KBM-7 (cell line): ENCODE measurements at places on chromosomes 1 and 21.

DNA sequence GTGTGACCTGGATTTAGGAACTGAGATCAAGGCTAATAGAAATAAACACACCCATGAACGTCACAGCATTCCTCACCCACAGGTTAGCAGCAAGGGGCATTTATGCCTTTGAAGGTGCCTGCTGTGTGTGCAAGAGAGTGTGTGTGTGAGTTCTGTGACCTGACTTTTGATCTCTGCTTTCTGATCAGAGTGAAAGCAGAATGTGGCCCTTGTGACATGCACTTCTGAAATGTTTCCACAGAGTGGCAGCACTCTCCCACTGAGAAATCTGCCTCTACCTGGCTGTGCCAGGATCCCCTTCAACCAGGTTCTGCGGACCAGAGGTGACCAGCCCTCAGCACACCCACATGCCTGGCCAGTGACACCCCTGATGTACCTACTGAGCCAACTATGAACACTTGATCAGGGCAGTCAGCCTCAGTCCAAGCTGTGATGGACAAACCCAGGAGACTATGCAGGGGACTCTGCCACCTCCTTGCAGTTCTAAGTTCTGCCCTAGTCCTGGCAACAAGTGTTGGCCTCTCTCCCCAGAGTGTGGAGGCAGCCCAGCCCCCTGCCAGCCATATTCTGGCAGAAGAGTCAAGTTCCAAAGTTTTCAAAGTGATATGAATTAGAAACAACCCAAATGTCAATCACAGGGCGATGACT is 41.0 kb downstream of the RXRG start:
- DNase-seq, result peak; percentile 45

DNA sequence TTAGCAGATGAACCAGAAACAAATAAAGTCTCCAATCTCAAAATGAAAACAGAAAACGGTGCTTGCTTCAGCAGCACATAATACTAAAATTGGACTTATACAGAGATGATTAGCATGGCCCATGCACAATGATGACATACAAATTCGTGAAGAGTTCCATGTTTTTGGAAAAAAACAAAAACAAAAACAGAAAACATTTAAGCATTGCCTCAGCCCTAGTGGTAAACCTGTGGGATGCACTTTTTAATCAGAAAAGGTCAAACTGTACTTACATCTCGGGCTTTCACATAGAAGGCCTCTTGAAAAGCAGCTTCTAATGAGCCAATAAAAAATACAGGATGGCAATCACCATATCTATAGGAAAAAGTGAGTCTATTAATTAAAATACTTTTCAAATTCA is 159.1 kb upstream of the DMRTA2 start:
- no peak for DNase-seq

GRCh38 chr1:202158810-202159533 is 1.4 kb downstream of the PTPN7 start:
- DNase-seq, result peak; percentile 72

GRCh38 chr1:212928323-212929291 is 21.7 kb upstream of the VASH2 start:
- peak; percentile 62 for DNase-seq

DNA sequence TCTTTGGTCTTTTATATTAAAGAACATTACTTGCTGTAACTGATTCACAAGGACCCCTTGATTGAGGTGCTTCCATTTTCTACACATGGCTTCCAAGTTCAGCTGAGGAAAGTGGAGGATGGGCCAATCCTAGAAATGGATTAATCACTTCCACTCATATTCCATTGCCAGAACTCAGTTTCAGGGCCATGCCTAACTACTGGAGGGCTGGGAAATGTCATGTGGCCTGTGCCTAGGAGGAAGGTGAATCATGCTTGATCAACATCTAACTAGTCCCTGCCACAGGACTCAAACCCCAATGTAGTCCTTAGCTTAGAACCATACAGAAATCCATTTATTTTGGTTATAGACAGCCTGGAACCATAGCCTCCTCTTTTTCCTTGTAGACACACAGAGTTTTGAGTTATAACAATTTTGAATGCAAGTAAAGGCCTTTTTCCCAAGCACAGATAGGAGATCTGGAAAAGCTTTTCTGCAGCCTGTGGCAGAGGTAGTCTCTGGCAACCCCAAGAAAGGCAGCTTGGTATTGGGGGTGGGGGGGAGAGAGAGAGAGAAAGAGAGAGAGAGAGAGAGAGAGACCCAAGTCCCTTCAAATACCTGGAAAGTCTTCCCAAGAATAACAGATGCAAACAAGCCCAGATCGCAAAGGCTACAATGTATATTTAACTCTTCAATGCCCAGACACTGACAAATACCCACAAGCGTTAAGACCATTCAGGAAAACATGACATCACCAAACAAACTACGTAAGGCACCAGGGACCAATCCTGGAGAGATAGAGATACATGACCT is 12.5 kb downstream of the MAST2 start:
- no peak for DNase-seq

DNA sequence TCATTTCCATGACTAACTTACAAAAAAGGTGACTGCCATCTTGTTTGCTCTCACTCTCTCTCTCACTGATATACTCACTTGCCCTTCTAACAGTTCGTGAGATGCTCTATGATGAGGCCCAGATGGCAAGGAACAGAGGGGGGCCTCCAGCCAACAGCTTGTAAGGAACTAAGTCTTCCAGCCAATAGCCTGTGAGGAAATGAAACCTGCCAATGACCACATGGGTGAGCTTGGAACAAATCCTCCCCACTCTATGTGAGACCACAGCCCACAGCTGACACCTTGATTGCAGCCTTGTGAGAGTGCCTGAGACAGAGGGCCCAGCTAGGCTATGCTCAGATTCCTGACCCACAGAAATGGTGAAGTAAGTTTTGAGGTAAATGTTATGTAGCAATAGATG is 153.7 kb downstream of the HHIPL2 start:
- DNase-seq, result no peak

DNA sequence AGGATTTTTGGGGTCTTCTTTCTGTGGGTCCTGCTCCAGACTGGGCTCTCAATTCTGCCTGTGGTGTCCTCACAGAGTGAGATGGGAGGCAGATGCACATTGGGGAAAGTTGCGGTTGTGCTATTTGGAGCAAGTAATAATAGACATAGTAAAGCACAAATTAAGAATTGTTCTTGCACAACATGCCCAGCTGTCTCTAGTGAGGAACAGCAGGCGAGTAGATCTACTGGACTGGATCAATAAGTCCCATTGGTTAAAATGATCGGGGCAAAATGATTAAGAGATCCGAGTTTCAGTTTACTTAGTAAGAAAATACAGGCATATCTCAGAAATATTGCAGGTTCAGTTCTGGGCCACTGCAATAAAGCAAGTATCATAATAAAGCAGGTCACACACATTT is 448.3 kb upstream of the PROX1 start:
- DNase-seq, result no peak

GRCh38 chr21:39029900-39030884 is 153.1 kb downstream of the PSMG1 start:
- DNase-seq, result no peak

GRCh38 chr1:200802865-200803512 is 64.3 kb downstream of the CAMSAP2 start:
- peak; percentile 75 for DNase-seq

GRCh38 chr1:175679981-175680652 is 63.3 kb downstream of the TNR start:
- DNase-seq, result no peak

DNA sequence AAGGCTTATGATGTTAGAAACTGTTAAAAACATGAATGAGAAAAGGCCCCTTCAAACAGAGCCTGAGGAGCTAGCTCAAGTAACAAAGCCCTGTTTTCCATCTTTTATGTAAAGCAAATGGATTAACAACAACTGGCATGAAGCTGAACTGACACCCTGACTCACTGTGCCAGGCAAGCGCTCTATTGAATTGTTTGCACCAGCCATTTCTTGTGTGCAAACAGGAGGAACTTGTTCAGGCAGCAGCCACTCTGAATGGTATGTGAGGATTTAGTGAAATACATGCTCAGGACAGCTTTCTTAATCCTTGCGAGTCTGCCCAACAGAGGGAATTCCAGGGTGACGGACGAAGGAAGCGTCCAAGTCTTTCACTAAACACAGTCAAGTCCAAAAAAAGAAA is 291.1 kb upstream of the ADGRL2 start:
- no peak for DNase-seq

- DNase-seq, result no peak
Observed at GRCh38 chr1:100794748-100795645, 75.5 kb downstream of the VCAM1 start.

DNA sequence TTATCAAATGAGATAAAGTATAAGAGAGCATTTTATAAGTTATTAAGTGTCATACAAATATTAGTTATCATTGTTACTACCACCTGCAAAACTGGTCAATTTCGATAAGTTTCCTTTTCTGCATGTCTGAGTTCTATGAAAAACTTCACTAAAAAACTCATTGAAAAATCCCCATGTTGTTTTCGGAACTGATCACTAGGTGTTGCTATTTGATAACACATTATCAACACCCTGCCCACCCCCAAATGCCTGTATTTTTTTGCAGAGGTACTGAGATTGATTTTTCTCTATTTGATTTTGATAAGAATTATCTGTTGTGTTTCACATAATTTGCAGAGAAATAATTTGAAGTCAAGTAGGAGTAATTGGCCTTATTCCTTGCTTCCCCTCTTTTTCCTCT is 22.1 kb upstream of the DISP1 start:
- DNase-seq, result peak; percentile 48
